ENCODE measurements at places on chromosomes 7 and 10.

DNA sequence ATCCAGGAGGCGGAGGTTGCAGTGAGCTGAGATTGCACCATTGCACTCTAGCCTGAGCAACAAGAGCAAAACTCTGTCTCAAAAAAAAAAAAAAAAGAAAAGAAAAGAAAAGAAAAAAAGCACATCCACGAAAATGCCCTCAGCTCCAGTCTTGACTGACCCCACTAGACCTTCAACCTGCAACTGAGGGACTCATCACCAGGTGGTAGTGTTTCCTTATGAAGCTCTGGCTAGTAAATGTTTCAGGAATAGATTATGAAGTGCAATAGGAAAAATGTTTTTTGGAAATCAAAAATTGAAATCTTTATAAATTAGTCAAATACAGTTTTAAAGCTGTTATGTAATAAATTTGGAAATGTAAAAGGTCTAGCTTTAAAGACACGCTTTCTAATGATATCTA is 22.4 kb downstream of the TLL2 start:
- DNase-seq = no peak

- peak; percentile 38 for DNase-seq
Measured at GRCh38 chr7:101538596-101539459, 90.3 kb downstream of the MYL10 start.

GRCh38 chr7:115274-115911 is 77.0 kb upstream of the FAM20C start:
- no peak for DNase-seq

DNA sequence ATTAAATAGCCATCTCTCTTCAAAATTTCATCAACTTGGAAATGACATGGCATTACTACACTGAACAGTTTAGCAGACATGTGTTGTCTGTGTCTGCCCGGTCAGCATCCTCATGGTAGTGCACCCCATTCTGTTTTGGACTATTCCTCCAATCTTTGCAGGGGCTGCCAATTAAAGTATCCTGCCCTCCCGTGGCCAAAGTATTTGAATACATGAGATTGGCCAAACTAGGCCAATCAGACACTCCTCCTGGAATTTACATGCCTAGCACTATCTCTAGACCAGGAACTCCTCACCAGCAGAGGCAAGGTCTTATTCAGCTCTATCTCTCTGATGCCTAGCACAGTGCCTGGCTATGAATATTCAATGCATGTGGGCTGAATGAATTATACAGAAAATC is 4.4 kb downstream of the SHTN1 start:
- DNase-seq = no peak

DNA sequence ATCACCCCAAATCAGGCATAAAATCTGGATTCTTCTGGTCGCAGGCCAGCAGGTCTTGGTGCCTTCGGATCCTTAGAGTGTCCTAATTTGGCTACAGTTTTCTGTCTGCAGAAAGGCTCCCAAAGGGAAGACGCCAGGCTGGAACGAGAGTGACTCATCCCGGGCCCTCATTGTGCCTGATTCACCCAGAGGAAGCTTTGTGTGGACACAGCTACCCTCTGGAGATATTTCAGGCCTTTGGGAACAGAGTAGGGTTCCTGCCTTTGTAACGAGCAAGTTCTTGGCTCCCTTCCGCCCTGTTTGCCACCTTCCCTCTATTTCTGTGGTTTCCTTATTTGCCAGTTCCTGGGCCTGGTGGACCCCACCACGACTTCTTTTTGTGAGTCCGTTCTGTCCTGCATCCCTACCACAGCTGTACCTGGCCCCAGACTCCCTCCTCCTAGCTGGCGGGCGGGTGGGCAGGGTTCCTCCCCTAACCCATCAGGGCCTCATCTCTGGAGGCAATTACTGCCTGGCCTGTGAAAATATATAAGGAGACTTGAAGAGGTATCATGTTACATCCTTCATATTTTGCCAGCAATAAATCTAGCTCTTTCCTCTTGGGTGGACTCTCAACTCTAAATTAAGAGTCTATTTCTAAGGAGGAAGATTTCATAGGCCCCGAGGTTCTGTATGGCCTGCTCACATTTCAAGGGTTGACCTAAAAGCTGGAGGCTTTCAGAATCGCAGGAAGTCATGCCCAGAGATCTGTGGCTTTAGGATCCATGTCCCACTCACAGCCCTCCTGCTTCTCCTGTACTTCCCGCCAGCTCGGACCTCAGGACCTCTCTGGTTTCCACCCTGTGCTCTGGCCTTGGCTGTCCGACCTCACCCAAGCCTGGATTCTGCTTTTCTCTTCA is 219.2 kb upstream of the ZNF32 start:
- DNase-seq = no peak

GRCh38 chr7:73841689-73842066 is 638 bp downstream of the METTL27 start:
- no peak for DNase-seq

DNA sequence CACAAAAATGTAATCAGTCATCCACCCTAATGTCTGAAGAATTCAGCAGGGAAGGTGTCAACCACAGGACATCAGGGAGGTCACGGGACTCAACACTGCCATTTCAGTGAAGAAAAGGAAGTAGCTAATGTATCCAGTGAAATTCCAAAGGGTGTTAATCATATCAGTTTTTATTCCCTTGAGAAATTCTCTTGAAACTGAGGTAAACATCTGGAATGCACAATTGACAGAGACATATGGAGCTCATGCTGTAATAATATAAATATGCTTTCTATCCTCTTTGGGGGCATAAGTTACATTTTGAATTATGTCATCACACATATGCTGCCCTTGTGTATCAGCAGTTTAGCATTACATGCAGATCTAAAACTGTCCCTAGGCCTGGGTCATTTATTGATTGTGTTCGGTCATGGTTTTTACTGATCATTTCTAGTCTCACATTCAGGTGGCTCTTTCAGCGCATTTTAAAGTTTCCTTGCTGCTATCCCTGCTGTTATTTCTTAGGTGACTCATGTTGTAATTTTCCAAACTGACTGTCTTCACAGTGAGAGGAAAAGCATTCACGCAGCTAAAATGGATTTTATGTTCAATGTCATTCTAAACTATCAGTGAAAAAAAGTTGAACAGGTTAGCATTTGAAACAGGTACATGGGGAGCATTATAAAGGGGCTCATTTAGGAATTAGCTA is 273.9 kb downstream of the TSPAN12 start:
- no peak for DNase-seq

- DNase-seq = no peak
Measured at GRCh38 chr7:29723599-29723998, 82.7 kb upstream of the WIPF3 start.

GRCh38 chr10:51905032-51905431 is 205.6 kb upstream of the CSTF2T start:
- DNase-seq = no peak

DNA sequence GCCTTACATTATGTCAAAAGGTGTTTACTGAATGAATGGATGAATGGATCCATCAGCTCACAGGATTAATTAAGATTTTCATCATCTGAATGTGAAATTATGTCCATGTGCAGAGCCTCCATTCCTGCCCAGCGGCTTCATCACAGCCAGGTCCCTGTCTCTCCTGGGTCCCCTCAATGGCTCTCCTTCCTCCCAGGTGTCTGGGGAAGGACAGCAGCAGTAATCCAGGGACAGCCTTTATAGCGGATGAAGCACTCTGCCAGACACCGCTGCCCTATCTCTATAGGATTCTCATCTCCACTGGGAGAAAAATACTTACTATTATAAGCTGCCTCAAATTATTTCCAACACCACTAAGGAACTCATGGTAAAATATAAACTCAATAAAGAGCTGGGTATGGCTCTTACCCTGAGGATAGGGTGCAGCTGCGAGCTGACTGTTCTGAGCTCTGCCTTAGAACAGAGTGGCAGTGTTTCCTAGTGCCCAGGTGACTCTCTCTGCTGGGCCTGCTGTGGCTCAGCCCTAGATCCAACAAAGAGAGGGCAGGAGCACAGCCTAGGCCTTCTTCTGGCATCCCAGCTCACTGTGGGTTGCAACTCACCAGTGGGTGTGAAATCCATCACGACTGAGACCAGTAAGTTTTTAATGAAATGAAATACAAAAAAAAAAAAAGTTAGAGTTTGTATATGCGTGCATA is 38.3 kb downstream of the GPRIN2 start:
- DNase-seq = no peak

GRCh38 chr10:84987039-84987438 is 658.6 kb downstream of the CCSER2 start:
- no peak for DNase-seq

- DNase-seq = no peak
Measured at GRCh38 chr7:37635346-37635745, 48.2 kb upstream of the GPR141 start.

- no peak for DNase-seq
Measured at GRCh38 chr7:155484483-155485399, 26.8 kb downstream of the EN2 start.

DNA sequence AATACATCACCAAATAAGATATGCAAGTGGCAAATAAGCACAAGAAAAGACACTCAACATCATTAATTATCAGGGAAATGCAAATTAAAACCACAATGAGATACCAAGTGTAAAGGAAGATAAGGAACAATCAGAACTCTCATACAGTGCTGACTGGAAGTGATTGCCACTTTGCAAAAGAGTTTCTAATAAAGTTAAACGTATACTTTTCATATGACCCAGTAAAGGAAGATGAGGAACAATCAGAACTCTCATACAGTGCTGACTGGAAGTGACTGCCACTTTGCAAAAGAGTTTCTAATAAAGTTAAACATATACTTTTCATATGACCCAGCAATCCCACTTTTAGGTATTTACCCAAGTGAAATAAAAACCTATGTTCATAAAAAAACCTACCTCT is 12.2 kb upstream of the JMJD1C start:
- no peak for DNase-seq

- DNase-seq = no peak
Measured at GRCh38 chr7:150378115-150378852, 846 bp upstream of the ZNF775 start.

GRCh38 chr7:111588065-111588433 is 25.8 kb upstream of the IMMP2L start:
- DNase-seq = no peak

DNA sequence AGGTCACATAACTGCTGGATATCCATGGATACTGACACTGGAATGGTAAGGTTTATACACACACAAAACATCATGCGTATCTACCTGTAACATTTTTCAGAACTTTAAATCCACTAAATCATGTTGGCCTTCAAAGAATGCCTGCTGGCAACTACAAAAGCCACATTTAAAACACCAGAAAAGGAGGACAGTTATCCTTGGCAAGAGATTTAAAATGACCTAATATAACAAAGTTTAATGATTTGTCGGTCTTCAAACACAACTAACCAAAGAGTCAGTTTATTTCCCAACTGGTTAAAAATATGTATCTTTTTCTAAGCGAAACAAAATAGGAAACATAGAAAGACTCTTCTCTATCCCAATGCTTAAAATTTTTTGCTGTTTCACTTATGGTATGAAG is 24.0 kb downstream of the WAPL start:
- no peak for DNase-seq

GRCh38 chr10:86082556-86082955 is 284.0 kb downstream of the GRID1 start:
- no peak for DNase-seq

DNA sequence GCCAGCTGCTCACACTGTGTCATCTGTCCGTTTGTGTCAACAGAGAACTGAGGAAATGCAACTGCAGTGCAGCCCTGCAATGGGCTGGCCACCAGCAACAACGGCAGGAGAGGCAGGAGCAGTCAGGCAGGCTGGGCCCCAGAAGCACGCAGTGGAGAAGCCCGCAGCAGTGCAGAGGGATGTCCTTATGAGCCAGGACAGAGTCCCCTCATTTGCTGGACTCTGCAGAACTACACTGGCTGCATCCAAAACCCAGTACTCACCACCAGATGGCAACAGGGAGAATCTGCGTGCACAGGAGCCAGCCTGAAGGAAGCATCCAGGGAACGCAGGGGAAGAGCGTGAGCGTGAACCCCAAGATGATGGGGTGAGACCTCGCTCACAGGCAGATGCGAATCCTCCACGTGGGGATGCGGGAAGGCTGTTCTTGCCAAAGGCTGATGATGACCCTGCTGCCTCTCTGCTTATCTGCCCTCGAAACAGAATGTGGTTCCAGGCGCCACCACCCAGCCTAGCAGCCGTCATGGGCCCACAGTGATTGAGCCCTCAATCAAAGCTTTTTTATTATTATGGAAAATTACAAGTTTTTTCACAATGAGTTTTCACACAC is 232.1 kb downstream of the PTPRN2 start:
- no peak for DNase-seq

GRCh38 chr10:99905971-99906370 is 103.8 kb downstream of the DNMBP start:
- no peak for DNase-seq

DNA sequence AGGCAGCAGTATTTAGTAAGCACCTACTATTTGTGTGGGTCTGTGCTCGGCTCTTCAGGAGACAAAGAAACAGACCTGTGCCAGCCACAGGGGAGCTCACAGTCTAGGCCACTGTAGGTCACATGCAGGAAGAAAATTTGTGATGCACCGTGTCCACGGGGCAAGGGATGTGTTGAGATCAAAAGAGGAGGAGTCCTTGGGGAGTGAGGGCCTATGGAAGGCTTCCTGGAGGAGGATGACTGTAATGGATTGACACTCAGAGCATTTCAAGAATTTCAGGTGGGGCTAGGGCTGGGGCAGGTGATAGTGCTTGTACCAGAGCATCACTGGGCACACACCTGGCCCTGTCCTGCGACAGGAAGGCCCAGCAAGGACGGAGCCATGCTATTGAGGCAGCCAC is 102.7 kb downstream of the ZMIZ1 start:
- DNase-seq = no peak

GRCh38 chr7:70152313-70152712 is 554.0 kb downstream of the AUTS2 start:
- no peak for DNase-seq

GRCh38 chr10:3342771-3343170 is 170.2 kb upstream of the PITRM1 start:
- no peak for DNase-seq

GRCh38 chr7:3356173-3356572 is 55.1 kb downstream of the SDK1 start:
- DNase-seq = no peak

DNA sequence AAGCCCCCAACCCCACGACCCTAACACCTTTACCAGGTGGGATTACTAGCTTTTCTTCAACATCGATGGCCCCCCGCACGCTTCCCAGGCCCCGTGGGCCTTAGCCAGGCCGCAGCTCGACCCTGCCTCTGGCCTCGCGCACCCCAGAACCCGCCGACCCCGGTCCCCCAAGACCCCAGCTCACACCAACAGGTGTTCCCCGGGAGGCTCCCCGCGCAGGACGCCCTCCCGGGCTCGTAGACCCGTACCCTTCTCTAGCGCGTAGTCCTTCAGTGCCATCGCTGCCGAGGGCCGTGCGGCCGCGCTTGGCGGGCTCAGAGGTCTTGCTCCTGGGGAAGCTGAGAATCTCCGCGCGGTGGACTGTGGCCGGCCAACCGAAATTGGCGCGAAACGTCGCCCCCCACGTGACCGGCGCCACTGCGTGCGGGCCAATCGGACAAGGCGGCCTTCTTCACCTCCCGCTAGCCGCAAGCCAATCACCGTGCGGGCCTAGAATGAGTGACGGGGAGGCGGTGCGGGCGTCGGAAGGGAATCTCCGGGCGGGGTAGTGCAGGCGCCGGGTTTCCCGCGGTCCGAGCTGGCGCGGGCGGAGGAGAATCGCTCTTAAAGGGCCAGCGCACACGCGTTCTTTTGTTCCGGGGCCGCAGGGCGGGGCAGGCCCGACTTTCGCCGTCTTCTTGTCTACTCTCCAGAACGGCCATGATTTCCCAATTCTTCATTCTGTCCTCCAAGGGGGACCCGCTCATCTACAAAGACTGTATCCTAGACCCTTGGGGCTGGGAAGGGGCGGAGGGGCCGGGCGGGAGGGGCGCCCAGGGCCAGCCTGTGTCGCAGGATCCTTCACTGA is at the start of the genes AP4M1 and MCM7:
Gene AP4M1, plus strand, starts transcription at position 628 of the 847 bp plus-strand sequence. Its CDS starts 72 bp downstream, at position 700.
Gene MCM7, minus strand, starts transcription at position 382 of the 847 bp plus-strand sequence. Its CDS starts 103 bp downstream, at position 279.
- peak; percentile 94 for DNase-seq
